ENCODE measurements at places on chromosomes 1 and 21. TPM values are rescaled to one million over a fixed set of nuclear protein-coding genes. Genes with fewer than 3 reads are reported as not detected.

Gene CLCA4
- polyA plus RNA-seq, result not detected

Gene YARS1
- polyA plus RNA-seq, result 69.8 TPM

Gene MX2
- polyA plus RNA-seq, result not detected

Gene RXRG
- polyA plus RNA-seq, result not detected

Gene GJA8
- not detected for polyA plus RNA-seq

Gene PGLYRP4
- not detected for polyA plus RNA-seq

Gene C1orf116
- polyA plus RNA-seq, result not detected

Gene RERE
- polyA plus RNA-seq, result 14.8 TPM

Gene CCDC30
- polyA plus RNA-seq, result 10.0 TPM

Gene S100A7A
- polyA plus RNA-seq, result not detected

Gene RAB29
- 31.1 TPM for polyA plus RNA-seq

Gene PLA2G2D
- 0.55 TPM for polyA plus RNA-seq

Gene CD1E
- polyA plus RNA-seq, result not detected

Gene GBP6
- not detected for polyA plus RNA-seq

Gene MNDA
- polyA plus RNA-seq, result not detected

Gene CCDC190
- polyA plus RNA-seq, result not detected

Gene PTP4A2
- polyA plus RNA-seq, result 56.9 TPM

Gene RBM11
- 47.7 TPM for polyA plus RNA-seq

Gene SF3B4
- polyA plus RNA-seq, result 9.4 TPM

Gene RPTN
- not detected for polyA plus RNA-seq

Data from Purkinje cell (primary cell).